Cardiac muscle cell (in vitro differentiated cells and primary cell): ENCODE measurements at places on chromosomes 1 and 21.
A peak's percentile ranks its signal among the peaks of the same experiment; 100 is the strongest.

DNA sequence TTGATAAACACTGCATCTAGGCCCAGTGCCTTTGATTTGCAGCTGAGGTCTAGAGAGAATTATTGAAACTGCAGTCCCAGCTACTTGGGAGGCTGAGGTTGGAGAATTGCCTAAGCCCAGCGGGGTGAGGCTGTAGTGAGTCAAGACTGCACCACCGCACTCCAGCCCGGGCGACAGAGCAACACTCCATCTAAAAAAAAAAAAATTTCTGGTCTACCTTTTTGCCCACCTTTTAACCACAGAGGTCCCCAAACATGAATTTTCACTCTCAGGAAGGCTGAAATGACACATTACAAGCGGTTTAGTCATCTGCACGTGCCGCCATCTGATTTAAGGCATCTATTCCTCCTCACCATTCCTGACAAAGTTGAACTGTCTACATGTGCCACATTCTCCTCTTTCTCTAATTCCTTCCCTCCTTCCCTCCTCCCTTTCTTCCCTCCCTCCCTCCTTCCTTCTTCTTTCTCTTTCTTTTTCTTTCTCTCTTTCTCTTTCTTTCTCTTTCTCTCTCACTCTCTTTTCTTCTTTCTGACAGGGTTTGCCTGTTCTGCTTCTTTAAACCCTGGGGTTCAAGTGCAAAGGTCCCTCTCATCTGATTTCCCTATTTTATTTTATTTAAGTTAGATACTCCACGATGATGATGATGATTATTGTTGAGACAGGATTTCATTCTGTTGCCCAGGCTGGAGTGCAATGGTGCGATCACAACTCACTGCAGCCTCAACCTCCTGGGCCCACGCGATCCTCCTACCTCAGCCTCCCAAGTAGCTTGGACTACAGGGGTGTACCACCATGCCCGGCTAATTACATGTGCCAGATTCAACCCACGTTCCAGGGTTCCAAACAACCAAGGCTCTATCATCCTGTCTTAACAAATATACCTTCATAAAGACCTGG, 3.0 kb upstream of the SOD1 start:
- DNase-seq: no peak

- DNase-seq: peak; percentile 60
These were observed 10.0 kb upstream of the EFHD2 start for GRCh38 chr1:15399710-15400109.

GRCh38 chr1:89260566-89261255, 11.9 kb downstream of the GBP5 start:
- peak; percentile 23 for DNase-seq

DNA sequence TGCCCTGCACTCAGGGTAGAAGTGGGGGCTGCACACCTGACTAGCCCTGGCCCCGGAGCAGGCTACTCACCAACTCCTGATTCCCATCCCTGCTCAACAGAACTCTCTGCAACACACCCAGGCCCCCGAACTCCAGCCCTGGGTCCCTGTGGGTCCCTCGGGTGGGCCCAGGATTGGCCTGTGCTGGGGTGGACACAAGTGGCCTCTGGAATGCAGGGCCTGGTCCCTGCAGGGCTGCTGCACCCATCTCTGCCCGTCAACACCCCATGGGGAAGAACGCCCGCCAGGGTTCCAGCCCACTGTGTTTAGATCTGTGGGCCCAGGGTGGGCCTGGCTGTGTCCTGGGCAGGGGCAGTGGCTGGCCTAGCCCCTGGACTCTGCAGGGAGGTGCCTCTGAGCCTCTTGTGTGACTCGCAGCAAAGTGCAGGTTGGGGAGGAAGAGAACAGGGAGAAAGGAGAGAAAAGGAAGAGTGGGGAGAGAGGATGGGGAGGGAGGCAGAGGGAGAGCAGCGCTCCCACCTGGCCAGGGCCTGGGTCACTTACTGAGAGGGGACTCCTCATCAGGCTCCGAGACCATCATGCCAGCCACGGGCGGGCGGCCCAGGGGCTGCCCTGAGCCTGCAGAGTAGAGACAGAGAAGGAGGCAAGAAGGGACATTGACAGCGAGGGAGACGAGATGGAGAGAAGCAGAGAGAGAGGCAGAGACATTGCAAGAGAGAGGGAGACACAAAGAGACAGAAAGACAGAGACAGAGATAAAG, 43.9 kb downstream of the HSPG2 start:
- DNase-seq: no peak

DNA sequence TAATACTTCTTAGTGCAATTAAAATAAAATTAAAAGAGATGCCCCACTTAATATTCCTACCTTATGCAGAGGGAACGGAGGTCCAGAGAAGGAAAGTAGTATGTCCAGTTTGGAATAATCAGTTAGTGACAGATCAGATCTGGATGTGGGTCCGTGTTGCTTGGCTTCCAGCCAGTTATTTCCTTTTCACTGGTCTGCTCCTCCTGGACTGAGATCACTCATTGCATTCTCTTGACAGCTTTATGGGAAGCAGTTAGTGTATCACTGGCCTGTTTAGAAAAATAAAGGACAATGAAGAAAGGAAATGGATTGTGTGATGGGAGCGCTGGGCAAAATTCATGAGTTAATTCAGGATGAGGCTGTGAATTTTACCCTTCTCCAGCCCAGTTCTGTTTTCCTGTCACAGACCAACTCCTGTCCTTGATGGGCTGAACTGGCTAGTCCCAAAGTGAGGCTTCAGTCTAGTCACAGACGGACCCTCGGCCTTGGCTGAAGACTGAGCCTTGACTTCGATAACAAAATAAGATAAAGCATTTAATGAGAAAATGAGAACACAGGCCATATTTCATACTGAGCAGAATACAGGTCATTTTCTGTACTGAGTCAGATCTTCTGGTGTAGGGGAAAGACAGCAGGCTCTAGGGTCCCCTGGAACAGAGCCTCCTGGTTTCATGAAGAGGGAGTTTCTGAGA, 85.2 kb upstream of the TRABD2B start:
- DNase-seq: no peak

GRCh38 chr1:214856843-214857242, 225.7 kb upstream of the KCNK2 start:
- DNase-seq: no peak

- DNase-seq: no peak
These were observed 124.5 kb downstream of the GLIS1 start for GRCh38 chr1:53614231-53615021.

- DNase-seq: peak; percentile 95
These were observed 612.2 kb upstream of the USP24 start for GRCh38 chr1:55827350-55827749.

GRCh38 chr1:40337443-40337842, 20.4 kb upstream of the COL9A2 start:
- DNase-seq: no peak
